ENCODE measurements at places on chromosomes 3 and 15.

GRCh38 chr15:96320107-96320506 lies 10.4 kb upstream of the NR2F2 start:
- DNase-seq = no peak
- no peaks in the 10 kb centered on the region for H3K36me3 ChIP-seq
- no peaks in the 10 kb centered on the region for H3K27me3 ChIP-seq

- no peak overlapping the region for H3K27ac ChIP-seq
- peaks cover 13% of the 10 kb centered on the region for H3K36me3 ChIP-seq
- DNase-seq = no peak
These were observed 23.1 kb downstream of the ABHD6 start for GRCh38 chr3:58260733-58261132.

GRCh38 chr3:176776622-176777175 lies 420.6 kb downstream of the TBL1XR1 start:
- no peaks in the 10 kb centered on the region for H3K27me3 ChIP-seq
- DNase-seq = no peak
- H3K4me1 ChIP-seq = no peaks in the 10 kb centered on the region
- H3K27ac ChIP-seq = no peak overlapping the region
- no peaks in the 10 kb centered on the region for H3K36me3 ChIP-seq

DNA sequence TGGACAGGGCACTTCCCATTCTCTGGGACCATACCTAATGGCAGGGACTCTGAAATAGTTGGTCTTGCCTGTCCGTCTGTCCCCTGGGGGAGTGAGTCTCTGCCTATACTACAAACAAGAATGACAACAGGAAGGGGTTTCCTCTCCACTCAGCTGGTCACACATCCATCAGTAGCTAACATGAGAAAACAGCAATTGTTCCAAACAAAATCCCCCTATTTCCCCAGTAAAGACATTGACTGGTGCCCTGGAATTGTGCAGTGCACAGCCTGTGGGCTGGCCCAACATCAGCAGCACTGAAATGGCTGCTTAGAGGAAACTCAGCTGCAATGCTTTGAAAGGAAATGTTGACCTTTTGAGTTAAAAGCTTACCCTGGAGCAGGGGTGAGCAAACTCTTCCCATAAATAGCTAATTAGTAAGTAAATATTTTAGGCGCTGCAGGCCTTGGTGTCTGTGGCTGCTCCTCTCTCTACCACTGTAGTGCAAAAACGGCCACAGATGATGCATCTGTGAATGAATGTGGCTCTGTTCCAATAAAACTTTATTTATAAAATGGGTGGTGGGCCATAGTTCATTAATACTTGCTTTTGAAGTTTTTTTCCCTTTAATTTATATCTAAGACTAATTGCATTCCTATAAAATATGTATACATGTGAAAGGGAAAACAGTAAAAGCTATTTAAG lies 174.3 kb downstream of the KLF13 start:
- no peaks in the 10 kb centered on the region for H3K27me3 ChIP-seq
- no peak for DNase-seq
- no peak overlapping the region for H3K4me3 ChIP-seq
- H3K4me1 ChIP-seq = no peaks in the 10 kb centered on the region

DNA sequence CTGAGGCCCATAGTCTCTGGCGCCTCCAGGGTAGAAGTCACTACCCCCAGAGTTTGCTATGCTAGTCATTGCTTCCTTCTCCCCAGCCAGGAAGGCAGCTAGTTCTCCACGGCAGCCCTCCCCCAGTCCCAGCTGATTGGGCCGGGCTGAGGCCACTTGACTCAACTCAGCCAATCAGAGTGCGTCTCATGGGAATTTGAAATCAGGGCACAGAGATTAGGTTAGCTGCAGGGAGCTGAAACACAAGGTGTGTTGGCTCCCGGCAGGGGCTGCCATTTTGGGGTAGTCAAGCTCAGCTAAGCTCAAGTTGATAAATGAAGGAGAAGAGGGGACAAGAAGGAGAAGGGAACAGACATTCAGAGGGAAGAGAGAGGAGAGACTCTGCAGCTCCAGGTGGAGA lies 32.8 kb downstream of the LINGO1 start:
- H3K36me3 ChIP-seq = no peaks in the 10 kb centered on the region
- DNase-seq = no peak
- no peak overlapping the region for H3K4me3 ChIP-seq
- H3K27me3 ChIP-seq = no peaks in the 10 kb centered on the region
- no peaks in the 10 kb centered on the region for H3K4me1 ChIP-seq
- no peak overlapping the region for H3K27ac ChIP-seq

DNA sequence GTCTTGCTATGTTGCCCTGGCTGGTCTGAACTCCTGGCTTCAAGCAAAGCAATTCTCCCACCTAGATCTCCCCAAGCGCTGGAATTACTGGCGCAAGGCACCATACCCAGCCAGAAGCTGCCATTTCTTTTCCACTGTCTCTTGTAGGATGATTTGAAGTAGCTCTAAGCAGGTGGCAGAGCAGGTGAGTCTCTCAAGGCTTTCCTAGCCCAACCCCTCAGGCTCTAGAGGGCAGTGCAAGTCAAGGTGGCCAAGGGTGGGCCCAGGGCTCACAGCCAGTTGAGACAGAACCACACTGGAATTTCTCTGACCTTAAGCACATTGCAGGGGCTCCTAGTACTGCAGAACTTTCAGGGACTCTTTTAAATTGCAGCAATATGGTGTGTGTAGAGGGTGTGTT lies 15.6 kb upstream of the DAG1 start:
- H3K27me3 ChIP-seq = no peaks in the 10 kb centered on the region
- H3K4me1 ChIP-seq = no peaks in the 10 kb centered on the region
- H3K4me3 ChIP-seq = no peak overlapping the region
- H3K27ac ChIP-seq = no peak overlapping the region
- H3K36me3 ChIP-seq = no peaks in the 10 kb centered on the region

GRCh38 chr3:12907729-12908128 lies 66.4 kb upstream of the RPL32 start:
- H3K27ac ChIP-seq = no peak overlapping the region
- peaks cover 33% of the 10 kb centered on the region for H3K36me3 ChIP-seq
- H3K27me3 ChIP-seq = no peaks in the 10 kb centered on the region
- DNase-seq = no peak
- H3K4me1 ChIP-seq = no peaks in the 10 kb centered on the region

GRCh38 chr3:159062734-159063410 lies 261.0 kb downstream of the MFSD1 start:
- H3K27me3 ChIP-seq = no peaks in the 10 kb centered on the region
- no peak for DNase-seq
- H3K36me3 ChIP-seq = no peaks in the 10 kb centered on the region
- no peak overlapping the region for H3K4me3 ChIP-seq
- H3K4me1 ChIP-seq = no peaks in the 10 kb centered on the region
- no peak overlapping the region for H3K27ac ChIP-seq

GRCh38 chr3:132660811-132661070 lies 612 bp downstream of the UBA5 start:
- DNase-seq = no peak
- peaks cover 9% of the 10 kb centered on the region for H3K4me1 ChIP-seq
- H3K27me3 ChIP-seq = no peaks in the 10 kb centered on the region
- H3K4me3 ChIP-seq = peak overlapping the region; percentile 99

GRCh38 chr3:181699171-181699903 lies 12.4 kb upstream of the SOX2 start:
- no peak for DNase-seq
- peaks cover 5% of the 10 kb centered on the region for H3K27me3 ChIP-seq
- H3K4me3 ChIP-seq = no peak overlapping the region
- H3K27ac ChIP-seq = no peak overlapping the region
- H3K36me3 ChIP-seq = no peaks in the 10 kb centered on the region
- H3K4me1 ChIP-seq = peaks cover 7% of the 10 kb centered on the region

GRCh38 chr15:90223441-90224165 lies 10.1 kb downstream of the CIB1 start:
- DNase-seq = no peak
- no peak overlapping the region for H3K4me3 ChIP-seq
- H3K36me3 ChIP-seq = peaks cover 13% of the 10 kb centered on the region
- H3K4me1 ChIP-seq = no peaks in the 10 kb centered on the region
- H3K27me3 ChIP-seq = no peaks in the 10 kb centered on the region

DNA sequence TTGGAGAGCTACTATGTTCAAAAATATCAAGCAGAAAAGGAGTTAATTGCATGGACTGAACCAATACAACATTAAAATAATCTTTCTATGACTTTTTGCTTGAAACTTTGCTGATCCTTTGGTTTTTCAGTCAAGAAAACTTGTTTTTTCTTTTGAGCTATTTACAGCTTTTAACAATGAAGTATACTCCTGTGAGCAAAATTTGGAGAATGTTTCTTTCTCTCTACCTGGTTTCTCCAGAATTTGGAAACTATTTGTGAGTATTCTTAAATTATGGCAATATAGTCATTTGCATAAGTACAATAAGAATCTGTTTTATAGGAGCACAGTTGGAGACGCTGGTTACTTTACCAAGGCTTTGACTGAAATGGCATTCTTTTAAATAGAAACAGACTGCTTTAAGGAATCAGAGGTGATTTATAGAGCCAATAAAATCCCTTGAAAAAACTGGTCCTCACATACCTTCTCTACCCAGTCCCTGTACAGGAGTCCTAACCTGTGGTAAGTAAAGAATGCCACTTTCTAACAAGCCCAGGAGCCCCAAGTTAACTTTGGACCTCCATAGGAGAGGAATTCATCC lies 127.4 kb downstream of the PLCH1 start:
- no peak overlapping the region for H3K27ac ChIP-seq
- no peaks in the 10 kb centered on the region for H3K4me1 ChIP-seq
- H3K36me3 ChIP-seq = no peaks in the 10 kb centered on the region
- H3K27me3 ChIP-seq = peaks cover 3% of the 10 kb centered on the region
- DNase-seq = no peak

- no peaks in the 10 kb centered on the region for H3K36me3 ChIP-seq
- DNase-seq = no peak
- H3K4me3 ChIP-seq = no peak overlapping the region
- H3K27ac ChIP-seq = no peak overlapping the region
These were observed 81.7 kb downstream of the WNT5A start for GRCh38 chr3:55405436-55405835.

- H3K27me3 ChIP-seq = no peaks in the 10 kb centered on the region
- DNase-seq = no peak
- H3K36me3 ChIP-seq = no peaks in the 10 kb centered on the region
These were observed 62.3 kb upstream of the ARHGEF3 start for GRCh38 chr3:56864090-56864489.

GRCh38 chr15:66785637-66786036 lies 83.6 kb downstream of the SMAD6 start:
- no peak for DNase-seq
- H3K4me3 ChIP-seq = no peak overlapping the region
- no peaks in the 10 kb centered on the region for H3K27me3 ChIP-seq
- H3K27ac ChIP-seq = no peak overlapping the region

DNA sequence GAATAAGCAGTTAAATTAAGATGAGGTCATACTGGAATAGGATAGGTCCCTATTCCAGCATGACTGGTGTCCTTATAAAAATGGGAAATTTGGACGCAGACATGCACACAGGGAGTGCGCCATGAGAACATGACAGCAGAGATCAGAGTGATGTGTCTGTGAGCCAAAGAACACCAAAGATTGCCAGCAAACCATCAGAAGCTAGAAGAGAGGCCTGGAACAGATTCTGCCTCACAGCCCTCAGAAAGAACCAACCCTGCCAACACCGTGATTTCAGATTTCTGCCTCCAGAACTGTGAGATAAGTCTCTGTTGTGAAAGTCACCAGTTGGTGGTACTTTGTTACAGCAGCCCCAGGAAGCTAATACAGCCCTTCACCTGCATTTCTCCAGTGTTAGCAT lies 34.7 kb downstream of the EPHB1 start:
- H3K36me3 ChIP-seq = no peaks in the 10 kb centered on the region
- H3K27me3 ChIP-seq = no peaks in the 10 kb centered on the region
- no peaks in the 10 kb centered on the region for H3K4me1 ChIP-seq
- H3K27ac ChIP-seq = no peak overlapping the region
- no peak for DNase-seq
- H3K4me3 ChIP-seq = no peak overlapping the region

GRCh38 chr3:25849641-25850385 lies 59.9 kb downstream of the OXSM start:
- no peaks in the 10 kb centered on the region for H3K4me1 ChIP-seq
- no peaks in the 10 kb centered on the region for H3K27me3 ChIP-seq
- no peak overlapping the region for H3K27ac ChIP-seq
- no peaks in the 10 kb centered on the region for H3K36me3 ChIP-seq
- no peak for DNase-seq

- DNase-seq = no peak
- no peak overlapping the region for H3K27ac ChIP-seq
- no peaks in the 10 kb centered on the region for H3K36me3 ChIP-seq
- no peaks in the 10 kb centered on the region for H3K27me3 ChIP-seq
- no peak overlapping the region for H3K4me3 ChIP-seq
These were observed 93.4 kb upstream of the NR2E3 start for GRCh38 chr15:71716990-71717389.

GRCh38 chr3:12557473-12558100 lies 700 bp downstream of the MKRN2 start:
- DNase-seq = no peak
- H3K4me3 ChIP-seq = peak overlapping the region; percentile 95
- H3K27ac ChIP-seq = peak overlapping the region; percentile 94
- H3K36me3 ChIP-seq = no peaks in the 10 kb centered on the region

DNA sequence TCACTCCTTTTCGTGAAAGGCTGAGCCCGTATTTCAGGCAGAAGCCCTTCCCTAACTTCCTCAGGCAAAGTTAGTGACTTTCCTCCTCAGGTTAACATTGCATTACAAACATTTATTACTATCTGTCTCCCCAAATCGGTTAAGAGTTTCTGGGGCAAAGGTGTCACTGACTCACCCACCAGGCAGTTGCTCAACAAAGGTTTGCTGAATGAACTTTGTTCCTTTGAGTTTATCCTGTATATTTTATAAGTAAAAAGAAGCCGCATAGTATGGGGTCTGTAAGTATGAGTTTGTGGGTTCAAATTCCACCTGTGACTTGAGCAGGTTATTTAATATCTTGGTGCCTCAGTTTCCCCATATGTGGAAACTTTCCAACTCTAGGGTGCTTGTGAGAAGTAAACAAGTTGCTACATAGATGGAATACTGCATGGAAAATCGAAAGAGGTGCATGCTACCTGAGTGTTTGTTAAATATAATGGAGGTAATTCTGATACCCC lies 177.7 kb downstream of the THRB start:
- DNase-seq = no peak
- H3K27me3 ChIP-seq = no peaks in the 10 kb centered on the region
- H3K4me3 ChIP-seq = no peak overlapping the region
- no peaks in the 10 kb centered on the region for H3K36me3 ChIP-seq
- H3K4me1 ChIP-seq = no peaks in the 10 kb centered on the region
